Stimulated activated CD4-positive, alpha-beta T cell treated with anti-CD3 and anti-CD28 coated beads, Interleukin-1b, Interleukin-23, amount 100 ng/mL, for 1 hour (primary cell): ENCODE measurements at places on chromosomes 5 and 9.

- DNase-seq: no peak
Measured at GRCh38 chr5:161258438-161258837, 288.1 kb downstream of the GABRB2 start.

- no peak for DNase-seq
Measured at GRCh38 chr9:134913041-134913712, 4.5 kb downstream of the FCN1 start.

DNA sequence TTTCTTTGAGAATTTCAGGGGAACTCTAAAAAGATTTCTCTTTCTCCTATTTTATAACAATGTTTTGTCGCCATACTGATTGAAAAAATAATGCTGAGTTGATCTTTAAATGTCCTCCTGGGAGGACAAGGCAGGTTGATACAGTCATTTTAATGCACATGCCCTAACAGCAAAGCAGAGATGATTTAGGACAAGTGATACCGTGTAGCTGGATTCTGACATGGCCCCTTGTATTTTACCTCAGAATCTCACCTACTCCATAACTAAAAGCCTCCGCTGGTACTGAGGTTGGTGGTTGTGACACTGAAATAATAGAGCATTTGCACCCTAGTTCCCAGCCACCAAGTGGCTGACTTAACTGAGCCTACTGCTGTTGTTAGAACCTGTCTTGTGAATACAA lies 811 bp upstream of the LRRTM2 start:
- DNase-seq: no peak

GRCh38 chr5:159936686-159937329 lies 20.5 kb downstream of the ADRA1B start:
- no peak for DNase-seq

DNA sequence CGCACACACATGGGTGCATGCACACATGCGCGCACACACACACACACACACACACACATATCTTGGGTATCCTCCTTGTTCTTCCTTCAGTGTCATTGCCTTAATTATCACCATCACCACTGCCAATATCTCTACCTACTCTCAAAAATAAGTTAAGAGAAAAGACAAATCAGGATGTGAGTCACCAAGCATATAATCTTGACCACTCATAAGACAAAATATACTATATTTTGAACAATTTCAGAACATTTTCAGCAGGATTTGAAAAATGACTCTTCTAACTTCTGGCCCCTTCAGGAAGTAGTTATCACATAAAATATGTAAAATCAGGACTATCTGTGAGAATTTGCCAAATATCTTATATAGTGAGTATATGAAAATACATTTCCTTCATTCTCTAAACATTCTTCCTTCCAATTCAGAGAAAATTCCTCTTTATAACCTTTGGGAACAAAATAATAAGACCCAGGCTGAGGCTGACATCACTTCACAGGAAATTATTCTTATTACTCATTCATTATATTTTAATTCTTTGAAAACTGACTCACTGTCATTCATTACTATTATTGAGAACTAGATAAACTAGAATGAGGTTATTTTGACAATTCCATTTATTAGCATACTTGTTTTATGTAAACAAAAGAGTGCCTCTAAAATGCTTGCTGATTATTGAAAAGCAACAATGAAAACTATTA lies 772.0 kb upstream of the ACO1 start:
- DNase-seq: no peak

DNA sequence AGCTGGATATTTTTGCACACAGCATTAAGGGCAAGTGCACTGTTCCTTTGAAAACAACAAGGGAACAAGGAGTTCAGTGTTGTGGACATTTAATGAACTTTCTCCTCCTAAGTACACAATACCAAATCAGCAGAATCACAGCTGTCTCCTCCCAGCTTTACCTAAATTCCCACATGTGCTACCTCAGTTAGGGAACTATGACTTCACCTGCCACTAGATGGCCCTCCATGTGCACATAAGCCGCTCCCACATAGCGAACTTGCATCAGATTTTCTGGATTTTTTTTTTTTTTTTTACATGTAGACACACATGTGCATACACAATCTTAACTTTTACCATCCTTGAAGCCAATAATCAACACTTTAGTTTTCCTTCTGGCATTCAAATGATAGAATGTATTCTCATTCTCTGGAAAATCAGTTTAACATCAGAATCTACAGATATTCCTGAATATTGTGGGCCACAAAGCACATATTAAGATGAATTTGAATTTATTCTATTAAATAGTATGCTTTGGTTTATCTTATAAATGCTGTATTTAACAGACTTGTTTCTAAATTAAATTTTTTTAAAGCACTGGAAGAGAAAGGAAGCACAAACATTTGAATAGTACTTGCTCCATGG lies 123.6 kb downstream of the PALM2AKAP2 start:
- peak; percentile 25 for DNase-seq

DNA sequence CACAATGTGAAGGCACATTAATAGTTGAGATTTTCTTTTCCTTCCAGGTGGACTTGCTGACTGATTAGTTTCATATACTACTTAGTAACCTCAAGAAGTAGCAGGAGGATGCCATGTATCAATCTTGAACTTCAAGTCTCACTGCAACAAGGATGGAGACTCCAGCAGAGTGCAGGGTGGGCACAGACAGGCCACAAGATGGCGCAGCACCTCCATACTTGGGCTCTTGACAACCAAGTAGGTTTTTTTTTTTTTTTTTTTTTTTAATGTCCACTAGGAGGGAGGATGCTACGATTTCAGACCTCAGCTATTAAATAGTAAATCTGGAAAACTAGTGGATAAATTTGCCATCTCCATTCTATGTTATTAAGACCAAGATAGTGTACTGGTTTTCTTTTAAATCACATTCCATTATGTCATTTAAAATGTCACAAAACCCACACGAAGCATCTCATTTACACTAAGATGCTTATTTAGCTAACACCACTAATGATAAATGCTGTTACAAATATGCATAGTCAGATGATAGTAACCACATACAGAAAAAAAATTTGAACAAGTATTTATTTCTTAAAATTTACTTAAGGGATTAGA lies 58.6 kb downstream of the IL6ST start:
- peak; percentile 41 for DNase-seq

GRCh38 chr9:128600099-128600498 lies 47.7 kb downstream of the SPTAN1 start:
- DNase-seq: no peak

DNA sequence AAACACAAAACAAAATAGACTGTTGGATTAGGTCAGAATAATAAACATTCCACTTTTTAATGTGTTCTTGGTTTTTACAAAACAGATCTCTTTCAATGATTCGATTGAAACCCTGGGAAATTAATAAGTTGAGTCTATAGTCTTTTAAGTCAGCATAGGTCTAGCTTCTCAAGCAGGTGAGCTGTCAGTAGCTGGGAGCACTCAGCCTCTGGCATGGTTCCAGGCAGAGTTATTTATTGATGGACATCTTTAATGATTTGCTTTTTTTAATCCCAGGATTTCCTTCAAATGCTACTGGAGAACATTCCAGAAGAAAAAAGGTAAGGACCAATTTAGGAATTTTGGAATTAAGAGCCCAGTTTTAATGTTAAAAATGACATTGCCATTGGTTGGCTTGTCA lies 241.0 kb downstream of the AOPEP start:
- DNase-seq: no peak

DNA sequence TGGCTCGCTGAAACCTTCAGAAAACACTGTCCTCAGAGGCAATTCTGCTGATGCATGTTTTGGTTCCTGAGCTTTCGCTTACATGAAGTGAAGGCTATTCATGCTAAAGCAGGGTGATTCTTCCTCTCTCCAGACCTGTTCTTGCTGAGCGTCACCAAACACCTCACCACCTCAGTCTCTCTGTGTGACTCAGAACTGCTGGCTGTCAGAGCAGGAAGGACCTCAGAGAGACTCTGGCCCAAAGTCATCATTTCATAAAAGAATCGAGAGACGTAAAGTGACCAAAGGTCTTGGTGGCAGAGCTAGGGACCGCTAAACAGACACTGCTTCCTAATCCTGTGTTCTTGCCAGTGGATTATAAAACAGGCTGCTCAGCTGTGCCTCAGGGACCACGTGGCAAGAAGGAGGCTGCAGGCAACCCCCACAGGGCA lies 73.8 kb downstream of the LHFPL2 start:
- no peak for DNase-seq

- DNase-seq: no peak
Measured at GRCh38 chr5:131419877-131420276, 156.0 kb downstream of the CDC42SE2 start.

- no peak for DNase-seq
Measured at GRCh38 chr9:2758162-2758897, 41.0 kb downstream of the KCNV2 start.

DNA sequence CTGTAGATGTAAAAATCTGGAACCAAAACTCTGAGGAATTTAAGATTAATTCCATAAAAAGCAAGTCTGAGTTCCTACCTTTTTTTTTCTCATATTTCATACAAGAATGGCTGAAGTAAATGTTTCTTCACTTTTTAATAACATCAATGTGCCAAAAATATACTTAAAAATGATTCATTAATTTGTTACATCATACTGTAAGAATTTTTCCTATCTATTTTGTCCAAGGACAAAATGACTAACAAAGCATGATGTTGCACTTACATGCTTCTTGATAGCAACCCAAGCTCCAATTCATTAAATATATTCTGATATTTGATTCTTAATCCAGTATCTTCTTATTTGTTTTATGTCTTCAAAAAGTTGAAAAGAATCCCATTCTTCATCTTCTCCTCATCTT lies 988.3 kb downstream of the TLE1 start:
- DNase-seq: no peak

DNA sequence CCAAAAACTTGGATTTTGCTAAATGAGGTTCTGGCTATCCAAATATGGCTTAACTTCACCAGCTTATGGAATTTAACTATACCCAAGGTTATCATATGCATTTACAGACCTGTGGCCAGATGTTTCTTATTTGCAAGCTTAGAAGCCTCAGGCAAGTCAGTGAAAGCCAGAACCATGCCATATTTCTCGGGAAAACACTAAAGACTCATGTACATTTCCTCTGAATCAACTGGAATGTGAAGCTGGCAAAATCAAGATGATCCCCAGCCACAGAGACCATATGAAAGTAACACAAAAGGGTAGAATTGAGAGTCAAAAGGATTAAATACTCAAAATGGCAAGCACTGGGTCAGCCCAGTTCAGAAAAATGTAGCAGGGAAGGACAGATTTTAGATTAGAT lies 76.4 kb upstream of the SLC1A1 start:
- DNase-seq: no peak

GRCh38 chr5:72156946-72157624 lies 49.8 kb downstream of the MAP1B start:
- DNase-seq: no peak

DNA sequence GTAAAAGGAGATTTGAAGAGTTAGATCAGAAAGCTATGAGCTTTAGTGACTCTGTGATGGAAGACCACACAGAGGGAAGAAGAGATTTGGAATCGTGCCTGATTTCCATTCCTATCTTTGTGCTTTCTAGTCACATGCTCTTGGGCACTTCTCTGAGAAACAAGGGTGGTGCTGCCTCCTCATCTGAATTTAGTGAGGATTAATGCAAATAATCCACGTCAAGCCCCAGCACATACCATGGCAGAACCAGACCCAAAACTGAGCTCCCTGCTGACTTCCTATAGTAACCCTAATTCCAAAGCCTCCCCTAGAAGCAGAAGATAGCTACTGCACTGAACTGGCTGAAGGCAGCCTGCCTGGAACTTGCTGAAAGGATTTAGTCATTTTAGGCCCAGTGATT lies 17.7 kb downstream of the SLC45A2 start:
- DNase-seq: no peak

- DNase-seq: no peak
Measured at GRCh38 chr9:86303316-86303975, 21.1 kb upstream of the ISCA1 start.

DNA sequence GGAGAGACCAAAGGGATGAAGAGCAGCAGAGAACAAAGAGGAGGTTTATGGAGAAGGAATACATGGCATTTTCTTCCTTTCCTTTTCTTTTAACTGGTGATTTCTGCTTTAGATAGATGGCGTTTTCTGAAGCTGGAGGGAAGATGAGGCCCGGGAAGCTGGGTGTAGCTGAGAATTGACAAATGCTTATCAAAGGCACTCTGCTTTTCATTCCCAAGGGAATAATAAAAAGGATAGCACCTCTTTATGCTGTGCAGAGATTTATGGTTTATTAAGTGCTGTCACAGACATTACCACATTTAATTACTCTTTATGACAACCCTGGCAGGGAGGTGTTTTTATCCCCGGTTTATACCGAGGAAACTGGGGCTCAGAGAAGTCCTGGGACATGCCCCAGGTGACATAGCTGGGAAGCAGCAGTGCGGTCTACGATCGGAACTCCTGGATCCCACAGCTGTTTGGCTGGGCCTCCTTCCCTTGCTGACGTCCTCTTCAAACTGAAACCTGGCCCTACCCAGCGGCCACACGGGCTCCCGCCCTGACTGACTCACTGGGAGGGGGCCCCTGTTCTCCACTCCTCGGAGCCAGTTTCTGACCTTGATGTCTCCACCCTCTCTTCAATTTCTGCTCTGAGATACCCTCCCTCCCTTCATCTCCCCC lies 8.2 kb upstream of the EPB41L4B start:
- no peak for DNase-seq

DNA sequence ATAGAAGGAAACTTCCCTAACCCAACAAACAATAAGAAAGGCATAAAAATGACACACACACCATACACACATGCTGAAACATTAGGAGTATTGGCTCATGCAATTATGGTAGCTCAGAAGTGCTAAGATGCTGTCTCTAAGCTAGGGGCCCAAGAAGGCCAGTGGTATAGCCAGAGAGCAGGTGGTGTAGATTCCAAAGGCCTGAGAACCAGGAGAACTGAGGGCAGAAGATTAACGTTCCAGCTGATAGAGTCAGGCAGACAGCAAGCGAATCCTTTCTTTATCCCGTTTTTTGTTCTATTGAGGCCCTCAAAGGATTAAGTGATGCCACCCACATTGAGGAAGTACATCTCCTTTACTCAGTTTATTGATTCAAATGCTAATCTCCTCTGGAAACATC lies 262.9 kb downstream of the EPB41L4A start:
- DNase-seq: no peak

- DNase-seq: no peak
Measured at GRCh38 chr5:80644900-80645299, 9.6 kb upstream of the MSH3 start.

GRCh38 chr5:1795931-1796330 lies 3.7 kb downstream of the MRPL36 start:
- DNase-seq: no peak

GRCh38 chr9:133633681-133634080 lies 2.5 kb upstream of the DBH start:
- no peak for DNase-seq
